ENCODE measurements at places on chromosomes 5 and 9.

- H3K36me3 ChIP-seq: no peaks in the 10 kb centered on the region
- H3K27me3 ChIP-seq: no peaks in the 10 kb centered on the region
- no peak overlapping the region for H3K27ac ChIP-seq
- no peak for DNase-seq
- no peak overlapping the region for H3K4me3 ChIP-seq
- H3K4me1 ChIP-seq: peaks cover 4% of the 10 kb centered on the region
These were observed 21.9 kb upstream of the KCNMB1 start for GRCh38 chr5:170411100-170411499.

DNA sequence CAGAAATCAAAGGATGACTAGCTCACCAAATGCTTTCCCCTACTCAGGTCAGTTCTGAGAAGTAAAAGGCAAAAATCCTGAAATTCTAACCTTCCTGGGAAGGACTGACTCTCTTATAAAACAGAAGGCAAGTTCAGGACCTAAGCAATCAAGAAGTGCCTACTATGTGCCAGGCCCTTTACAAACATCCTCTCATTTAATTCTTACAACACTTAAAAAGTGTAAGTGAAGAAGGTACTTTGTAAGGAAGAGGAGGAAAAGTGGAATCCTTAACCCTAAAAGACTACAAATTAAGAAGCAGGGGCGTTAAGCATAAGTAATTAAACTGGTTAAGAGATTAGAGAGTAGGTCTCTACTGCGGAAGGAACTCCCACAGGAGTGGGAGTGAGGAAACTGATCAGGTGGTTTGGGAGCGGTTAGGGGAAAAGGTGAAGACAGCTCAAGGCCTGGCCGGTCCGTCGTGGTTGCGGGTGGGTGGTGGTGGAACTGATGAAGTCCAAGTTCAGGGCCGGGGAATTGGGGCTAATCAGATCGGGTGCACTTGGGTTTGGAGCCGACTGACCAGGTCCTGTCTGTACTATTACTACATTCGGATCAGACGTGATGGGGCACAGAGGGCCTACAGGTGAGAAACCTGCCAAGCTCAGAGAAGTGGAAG, 839 bp downstream of the MED27 start:
- H3K4me3 ChIP-seq: peak overlapping the region; percentile 99
- peak overlapping the region; percentile 93 for H3K27ac ChIP-seq
- H3K4me1 ChIP-seq: peaks cover 57% of the 10 kb centered on the region
- H3K36me3 ChIP-seq: peaks cover 24% of the 10 kb centered on the region

DNA sequence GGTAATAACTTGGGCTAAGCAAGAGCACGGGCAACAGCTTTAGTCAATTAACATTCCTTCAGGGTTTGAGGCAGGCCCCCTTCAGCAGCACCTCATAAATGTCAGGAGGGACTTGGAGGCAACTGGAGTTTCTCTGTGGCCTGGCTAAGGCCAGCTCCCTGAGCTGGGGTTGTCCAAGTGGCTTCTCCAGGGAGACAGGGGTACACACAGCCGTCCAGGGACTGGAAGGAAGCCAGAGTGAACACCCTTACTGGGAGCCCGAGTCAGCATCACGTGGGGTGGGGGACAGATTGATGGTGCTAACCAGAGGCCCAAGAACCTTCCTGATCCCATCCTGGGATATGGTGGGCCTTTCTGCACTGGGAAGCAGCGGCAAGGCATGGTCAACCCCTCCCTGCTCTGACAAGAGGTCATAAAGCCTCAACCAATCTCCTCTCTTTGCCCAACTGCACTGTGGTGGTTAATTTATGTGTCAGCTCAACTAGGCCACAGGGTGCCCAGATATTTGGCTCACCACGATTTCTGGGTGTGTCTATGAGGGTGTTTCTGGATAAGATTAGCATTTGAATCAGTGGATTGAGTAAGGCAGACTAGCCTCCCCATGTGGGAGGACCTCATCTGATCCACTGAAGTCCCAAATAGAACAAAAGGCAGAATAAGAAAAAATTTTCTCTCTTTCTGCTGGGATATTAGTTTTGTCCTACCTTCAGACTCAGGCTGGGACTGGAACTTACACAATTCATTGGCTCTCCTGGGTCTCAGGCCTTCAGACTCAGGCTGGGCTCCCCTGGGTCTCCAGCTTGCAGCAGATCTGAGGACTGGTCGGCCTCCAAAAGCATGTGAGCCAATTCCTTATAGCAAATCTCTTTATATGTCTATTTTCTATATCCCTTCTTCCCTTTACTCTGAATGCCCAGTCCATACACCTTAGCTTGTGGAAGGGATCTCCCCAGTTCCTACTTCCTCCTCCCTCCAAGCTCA, 127.2 kb upstream of the LARP1 start:
- H3K36me3 ChIP-seq: no peaks in the 10 kb centered on the region
- no peaks in the 10 kb centered on the region for H3K4me1 ChIP-seq
- H3K27ac ChIP-seq: no peak overlapping the region
- no peaks in the 10 kb centered on the region for H3K27me3 ChIP-seq
- H3K4me3 ChIP-seq: no peak overlapping the region

- H3K4me1 ChIP-seq: peaks cover 3% of the 10 kb centered on the region
These were observed 66.1 kb upstream of the CTSL start for GRCh38 chr9:87659534-87660419.

GRCh38 chr5:168817591-168817990, 238.4 kb upstream of the PANK3 start:
- H3K36me3 ChIP-seq: no peaks in the 10 kb centered on the region
- DNase-seq: no peak
- no peak overlapping the region for H3K27ac ChIP-seq

DNA sequence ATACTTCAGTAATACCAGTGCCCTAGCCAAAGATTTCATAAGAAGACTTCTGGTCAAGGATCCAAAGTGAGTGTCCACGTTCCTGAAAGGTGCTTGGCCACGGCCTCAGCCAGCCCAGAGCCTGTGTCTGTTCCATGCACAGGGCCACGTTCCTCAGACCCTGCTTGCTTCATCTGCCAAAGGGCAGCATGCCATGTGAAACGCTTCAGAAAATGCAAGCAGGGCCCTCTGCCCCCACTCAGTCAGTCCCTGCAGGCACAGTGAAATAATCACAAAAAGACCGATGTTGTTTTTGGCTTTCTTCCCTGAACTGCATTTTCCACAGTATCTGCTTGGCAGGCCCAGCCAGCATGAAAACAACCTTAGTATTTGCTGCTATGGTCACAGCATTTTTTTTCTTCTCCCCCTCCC, 85.5 kb upstream of the CTSL start:
- H3K36me3 ChIP-seq: peaks cover 1% of the 10 kb centered on the region
- DNase-seq: no peak
- no peaks in the 10 kb centered on the region for H3K27me3 ChIP-seq
- no peak overlapping the region for H3K4me3 ChIP-seq
